ENCODE measurements at places on chromosomes 11 and 22.
A peak's percentile ranks its signal among the peaks of the same experiment; 100 is the strongest.

DNA sequence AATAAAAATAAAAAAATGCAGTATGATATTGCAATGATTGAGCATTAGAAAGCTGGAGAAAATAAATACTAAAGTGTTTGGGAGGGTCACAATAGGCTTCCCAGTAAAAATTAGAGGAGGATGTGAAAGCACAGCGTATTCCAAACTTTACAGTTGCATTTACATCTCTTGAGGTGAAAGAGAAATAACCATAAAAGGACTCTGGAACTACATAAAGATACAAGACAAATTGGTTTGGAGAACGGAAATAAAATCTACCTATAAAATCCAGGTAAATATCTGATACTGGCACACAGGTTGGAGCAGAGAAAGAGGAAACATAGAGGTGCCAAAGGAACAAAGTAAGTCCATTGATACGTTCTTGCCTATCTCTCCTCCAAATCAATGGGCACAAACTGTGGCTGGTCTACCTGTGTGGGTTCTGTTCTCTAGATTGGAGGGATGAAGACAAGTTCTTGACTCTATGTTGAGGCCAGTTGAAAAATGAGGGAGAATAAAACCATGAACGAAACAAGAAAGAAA is at the start of gene MS4A12:
Gene MS4A12, plus strand, starts transcription at position 291 of the 522 bp plus-strand sequence. CDS start 4,541 bp downstream, outside the sequence.
- no peak for DNase-seq

- DNase-seq, result no peak
Measured at GRCh38 chr11:19713196-19714021, 772 bp downstream of the NAV2 start.

DNA sequence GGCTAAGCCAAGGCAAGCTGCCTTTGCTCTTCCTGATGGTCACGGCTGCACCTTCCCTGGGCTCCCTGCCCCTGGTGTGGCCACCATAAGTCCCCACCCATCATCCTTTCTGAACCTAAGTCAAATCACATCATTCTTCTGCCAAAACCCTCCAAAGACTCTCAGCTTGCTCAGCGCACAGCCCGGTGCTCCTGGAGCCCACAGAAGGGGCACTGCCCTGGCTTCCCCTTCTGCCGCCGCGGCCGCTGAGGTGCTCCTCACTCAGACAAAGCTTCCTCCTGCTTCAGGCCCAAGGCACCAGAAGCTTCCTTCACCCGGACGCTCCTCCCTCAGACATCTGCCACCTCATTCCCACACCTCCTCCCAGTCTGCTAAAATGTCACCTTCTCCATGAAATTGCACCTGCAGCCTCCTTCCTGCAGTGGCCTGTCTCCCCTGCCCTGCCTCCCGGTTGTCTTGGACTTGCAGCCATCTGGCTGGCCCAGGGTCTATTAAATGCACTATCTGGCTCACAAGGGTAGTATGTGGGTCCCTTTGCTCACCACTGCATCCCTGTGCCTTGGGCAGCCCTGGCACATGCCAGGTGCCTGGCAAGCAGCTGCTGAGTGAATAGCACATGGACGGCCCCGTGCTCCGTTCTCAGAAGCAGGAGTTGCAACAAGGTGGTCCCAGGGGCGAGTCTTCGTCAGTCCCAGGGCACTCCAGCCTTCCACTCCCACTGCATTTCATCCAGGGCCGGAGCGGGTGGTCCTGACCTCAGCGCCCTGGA is 108.2 kb downstream of the WNT7B start:
- DNase-seq, result no peak

DNA sequence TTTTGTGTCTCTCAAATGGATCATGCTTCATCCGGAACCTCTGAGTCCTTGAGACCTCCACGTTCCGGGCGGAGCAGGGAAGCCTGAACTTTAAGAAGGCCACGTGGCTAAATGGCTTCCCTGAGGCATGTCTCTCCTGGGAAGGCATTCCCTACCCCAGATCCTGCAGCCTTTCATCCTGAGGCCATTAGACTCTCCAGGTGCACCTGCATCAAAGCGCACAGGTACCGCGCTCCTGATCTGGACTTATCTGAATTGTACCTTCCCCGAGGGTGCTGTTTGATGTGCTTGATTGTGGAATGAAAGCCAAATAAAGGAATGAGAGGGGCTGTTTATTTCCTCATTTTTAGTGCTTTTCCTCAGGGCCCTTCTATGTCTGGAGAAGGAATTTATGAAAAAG is 22.5 kb downstream of the C22orf31 start:
- DNase-seq, result no peak

GRCh38 chr11:109371444-109372176 is 50.4 kb upstream of the C11orf87 start:
- no peak for DNase-seq

GRCh38 chr11:45225277-45225676 is 60.9 kb downstream of the SYT13 start:
- DNase-seq, result no peak

GRCh38 chr22:30381264-30381663 is 5.9 kb downstream of the RNF215 start:
- DNase-seq, result no peak

- DNase-seq, result no peak
Measured at GRCh38 chr11:74749127-74749964, 697 bp downstream of the RNF169 start.

- DNase-seq, result no peak
Measured at GRCh38 chr11:35875466-35875865, 68.4 kb upstream of the LDLRAD3 start.

DNA sequence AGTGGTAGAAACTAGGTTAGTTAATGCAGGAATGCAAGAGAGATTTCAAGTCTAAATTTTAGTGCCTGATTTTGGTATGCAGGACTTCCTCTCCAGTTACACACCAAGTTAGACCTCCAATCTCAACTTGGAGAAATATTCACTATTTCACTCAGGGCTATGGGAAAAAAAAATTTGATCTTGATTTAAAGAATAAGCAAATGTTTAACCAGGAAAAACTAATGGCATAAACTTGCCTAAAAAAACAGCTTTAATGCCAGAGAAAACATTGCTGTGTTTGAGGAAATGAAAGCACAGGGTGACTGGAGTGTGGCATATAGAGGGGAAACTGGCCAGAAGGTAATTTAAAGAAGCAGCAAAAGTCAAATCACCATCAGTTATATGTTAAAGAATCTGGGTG is 575.4 kb upstream of the LRRC4C start:
- no peak for DNase-seq

DNA sequence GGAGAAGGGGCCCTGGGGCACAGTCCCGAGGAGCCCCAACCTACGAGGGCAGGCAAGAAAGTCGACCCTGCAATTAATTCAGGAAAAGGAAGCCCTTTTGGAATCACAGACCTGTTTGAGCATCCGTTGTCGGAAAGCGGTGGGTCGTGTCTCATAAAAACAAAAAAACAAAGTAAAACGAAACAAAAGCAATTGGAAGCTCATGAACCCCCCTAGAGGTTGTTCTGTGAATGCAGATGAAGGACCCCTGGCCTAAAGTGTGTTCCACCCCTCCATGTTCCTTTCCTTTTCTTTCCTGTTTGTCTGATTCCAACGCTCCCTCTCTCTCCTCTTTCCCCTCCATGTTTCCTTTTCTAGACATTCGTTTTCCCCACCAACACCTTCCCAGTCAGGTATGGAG is 203.7 kb downstream of the GRIK4 start:
- no peak for DNase-seq

DNA sequence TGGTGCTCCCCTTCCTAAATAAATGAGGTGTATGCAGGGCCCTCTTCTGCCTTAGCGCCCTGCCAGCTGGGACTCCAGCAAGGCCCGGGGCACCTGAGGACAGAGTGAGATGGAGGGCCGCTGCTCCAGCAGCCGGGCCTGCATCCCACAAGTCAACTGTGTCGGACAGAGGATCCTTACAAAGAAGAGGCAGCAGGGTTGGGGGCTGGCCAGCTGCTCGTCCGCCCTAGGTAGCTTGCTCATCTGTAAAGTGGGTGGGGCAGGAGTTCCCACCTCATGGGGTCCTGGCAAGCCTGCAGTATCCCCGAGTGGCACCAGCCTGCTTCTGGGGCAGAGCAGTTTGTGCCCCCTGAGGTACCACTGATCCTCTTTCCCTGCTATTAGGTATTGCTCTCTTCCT is 7.6 kb downstream of the TMEM121B start:
- no peak for DNase-seq

GRCh38 chr11:42727879-42728278 is 583.9 kb upstream of the API5 start:
- DNase-seq, result no peak

- DNase-seq, result no peak
Measured at GRCh38 chr11:110367571-110367970, 62.2 kb upstream of the FDX1 start.

DNA sequence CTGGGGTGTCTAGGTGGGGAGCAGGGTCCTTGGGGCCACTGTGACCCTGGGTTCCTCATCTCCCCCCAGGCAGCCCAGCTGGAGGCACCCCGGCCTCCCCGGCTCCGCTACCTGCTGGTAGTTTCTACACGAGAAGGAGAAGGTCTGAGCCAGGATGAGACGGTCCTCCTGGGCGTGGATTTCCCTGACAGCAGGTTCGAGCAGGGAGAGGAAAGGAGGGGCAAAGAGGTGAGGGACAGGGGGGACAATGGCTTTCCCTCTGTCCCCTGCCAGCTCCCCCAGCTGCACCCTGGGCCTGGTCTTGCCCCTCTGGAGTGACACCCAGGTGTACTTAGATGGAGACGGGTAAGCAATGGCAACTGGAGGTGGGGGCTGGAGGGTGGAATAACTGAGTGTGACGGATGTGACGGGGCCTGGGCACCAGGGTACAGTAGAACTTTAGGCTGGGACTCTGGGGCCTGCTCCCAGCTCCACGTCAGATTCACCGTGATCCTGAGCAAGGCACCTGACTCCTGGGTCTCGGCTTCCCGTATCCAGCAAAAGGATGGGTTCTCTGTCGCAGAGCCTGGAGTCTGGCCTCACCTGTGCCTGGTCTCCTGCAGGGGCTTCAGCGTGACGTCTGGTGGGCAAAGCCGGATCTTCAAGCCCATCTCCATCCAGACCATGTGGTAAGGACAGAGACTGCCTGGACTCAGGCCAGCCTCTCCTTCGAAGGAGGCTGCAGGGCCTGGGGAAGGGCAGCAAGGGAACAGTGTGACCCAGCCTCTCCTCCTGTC is 3.6 kb downstream of the SSH3 start:
- no peak for DNase-seq

GRCh38 chr11:123063826-123064657 is 2.1 kb upstream of the HSPA8 start:
- DNase-seq, result peak; percentile 46

DNA sequence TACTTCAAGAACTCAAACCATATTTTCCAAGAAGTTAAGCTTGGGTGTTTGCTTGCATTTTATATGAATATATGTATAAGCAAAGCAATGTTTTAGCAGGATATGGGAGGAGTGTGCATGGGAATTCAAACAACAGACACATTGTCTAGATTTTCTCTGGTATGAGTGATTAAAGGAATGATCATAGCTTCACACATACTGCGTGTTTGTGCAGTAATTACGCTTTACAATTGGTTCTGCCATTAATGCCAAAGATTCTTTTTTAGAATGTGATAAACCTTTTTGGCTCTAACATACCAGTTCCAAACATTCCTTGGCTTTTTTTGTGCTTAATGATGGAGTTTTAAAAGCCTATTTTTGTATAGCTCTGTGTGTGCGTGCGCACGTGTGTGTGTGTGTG is 54.0 kb downstream of the CCDC34 start:
- peak; percentile 42 for DNase-seq

DNA sequence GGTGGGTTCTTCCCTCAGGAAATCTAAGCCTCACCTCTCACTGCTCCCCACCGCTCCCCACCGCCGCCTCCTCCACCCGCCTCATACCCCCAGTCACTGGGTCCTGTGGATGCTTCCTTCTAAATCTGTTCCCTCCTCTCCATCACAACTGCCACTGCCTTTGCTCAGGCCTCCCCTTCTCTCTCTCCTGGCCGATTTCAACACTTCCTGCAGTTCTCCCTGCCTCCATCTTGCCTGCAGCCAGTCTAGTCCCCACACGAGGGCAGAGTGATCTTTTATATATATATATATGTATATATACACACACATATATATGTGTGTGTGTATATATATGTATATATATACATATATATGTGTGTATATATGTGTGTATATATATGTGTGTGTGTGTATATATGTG is 27.8 kb downstream of the CREB3L1 start:
- DNase-seq, result no peak

- DNase-seq, result no peak
Measured at GRCh38 chr11:35031867-35032266, 107.1 kb upstream of the CD44 start.

- DNase-seq, result no peak
Measured at GRCh38 chr11:84390441-84391078, 1104.4 kb upstream of the CCDC90B start.

DNA sequence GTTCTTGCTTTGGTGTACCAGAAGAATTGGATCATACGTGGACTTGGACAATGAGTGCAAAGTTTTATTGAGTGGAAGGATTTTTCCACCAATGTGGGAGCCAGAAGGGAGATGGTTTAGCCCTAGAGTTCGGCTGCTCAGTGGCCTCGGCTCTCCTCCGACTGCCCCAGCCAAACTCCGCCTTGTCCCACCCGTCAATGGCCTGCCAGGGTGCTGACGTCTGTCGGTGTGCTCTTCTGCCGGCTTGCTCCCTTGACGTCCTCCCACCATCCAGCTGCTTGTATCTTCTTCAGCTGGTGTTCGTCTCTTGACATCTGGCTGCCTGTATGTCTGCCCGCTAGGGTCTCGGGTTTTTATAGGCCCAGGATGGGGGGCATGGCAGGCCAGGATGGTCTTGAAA is 154.8 kb downstream of the APOL5 start:
- DNase-seq, result no peak

DNA sequence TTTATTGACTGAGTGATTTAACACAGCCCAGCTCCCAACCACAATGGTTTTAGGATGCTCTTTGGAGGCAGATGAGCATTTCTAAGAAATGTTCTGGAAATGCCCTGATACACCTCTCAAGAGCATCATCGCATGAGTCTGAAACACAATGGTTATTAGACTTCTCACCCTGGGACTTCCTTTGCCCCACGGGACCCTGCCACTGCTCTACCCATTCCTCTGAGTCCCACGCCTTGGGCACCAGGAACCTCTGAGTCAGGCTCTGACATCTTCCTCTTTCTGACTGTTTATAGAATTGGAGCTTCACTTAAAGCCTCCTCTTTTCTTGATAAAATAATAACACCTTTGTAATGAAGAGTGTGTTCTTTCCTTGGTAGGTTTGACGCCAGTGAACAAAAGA is 85.6 kb upstream of the PARVA start:
- DNase-seq, result no peak

DNA sequence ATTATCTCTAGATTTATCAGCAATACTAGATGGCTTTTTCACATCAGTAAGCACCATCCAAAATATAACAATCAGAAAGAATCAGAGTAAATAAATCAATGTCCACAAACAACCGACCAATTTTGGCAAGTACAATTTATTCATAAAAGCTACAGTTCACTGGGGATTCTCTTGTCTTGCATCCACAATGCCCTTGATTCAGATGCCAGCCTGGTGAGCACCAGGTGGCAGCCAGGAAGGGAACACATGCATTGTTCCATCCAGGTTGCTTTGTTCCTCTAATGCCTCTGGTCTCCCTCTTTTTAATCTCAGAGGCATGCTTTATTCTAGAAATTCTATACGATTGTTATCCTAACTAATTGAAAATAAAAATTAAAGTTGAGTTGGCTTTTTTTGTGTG is 242.1 kb upstream of the KIRREL3 start:
- DNase-seq, result no peak

Measured in skin of body (tissue), 3 donors.